ENCODE measurements at places on chromosomes 12 and 14.

GRCh38 chr12:127178052-127178451 lies 1088.9 kb upstream of the TMEM132C start:
- DNase-seq: no peak

DNA sequence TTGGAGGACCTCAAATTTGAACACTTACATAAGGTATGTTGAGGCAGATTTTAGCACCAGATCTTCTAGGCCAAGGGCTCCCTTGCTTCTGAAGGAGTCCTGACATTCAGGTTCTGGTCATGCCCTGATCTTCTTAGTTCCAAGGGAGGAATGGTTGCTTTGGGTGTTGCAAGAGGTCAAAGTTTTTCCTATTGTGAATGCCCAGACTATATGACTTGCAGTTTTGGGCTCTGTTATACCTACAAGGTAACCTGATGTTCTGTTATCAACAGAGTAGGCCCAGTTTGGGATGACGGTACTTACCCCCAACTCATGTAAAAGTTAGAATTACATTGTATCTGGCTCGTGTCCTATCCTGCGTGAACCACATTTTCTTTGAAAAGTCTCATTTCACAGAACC lies 69.1 kb upstream of the COCH start:
- DNase-seq: no peak

DNA sequence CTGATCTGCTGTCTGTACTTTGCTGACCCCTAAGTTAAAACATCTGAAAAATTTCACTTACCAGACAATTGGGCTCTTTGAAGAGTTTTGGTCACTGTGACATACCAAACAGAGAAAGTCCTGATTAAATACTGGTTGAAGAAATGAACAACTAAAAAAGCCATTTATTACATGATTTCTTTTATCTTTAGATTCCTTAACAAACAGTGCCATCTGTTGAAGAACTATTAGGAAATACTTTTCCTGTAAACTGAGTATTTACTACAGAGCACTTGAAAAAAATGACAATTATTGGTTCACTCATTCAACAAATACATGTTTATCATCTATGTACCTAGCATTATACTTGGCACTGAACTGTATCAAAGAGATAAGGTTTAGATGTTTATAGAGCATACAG lies 6.5 kb upstream of the WASHC4 start:
- DNase-seq: peak; percentile 16

- DNase-seq: peak; percentile 68
Measured at GRCh38 chr12:45122768-45123380, 72.0 kb upstream of the DBX2 start.

DNA sequence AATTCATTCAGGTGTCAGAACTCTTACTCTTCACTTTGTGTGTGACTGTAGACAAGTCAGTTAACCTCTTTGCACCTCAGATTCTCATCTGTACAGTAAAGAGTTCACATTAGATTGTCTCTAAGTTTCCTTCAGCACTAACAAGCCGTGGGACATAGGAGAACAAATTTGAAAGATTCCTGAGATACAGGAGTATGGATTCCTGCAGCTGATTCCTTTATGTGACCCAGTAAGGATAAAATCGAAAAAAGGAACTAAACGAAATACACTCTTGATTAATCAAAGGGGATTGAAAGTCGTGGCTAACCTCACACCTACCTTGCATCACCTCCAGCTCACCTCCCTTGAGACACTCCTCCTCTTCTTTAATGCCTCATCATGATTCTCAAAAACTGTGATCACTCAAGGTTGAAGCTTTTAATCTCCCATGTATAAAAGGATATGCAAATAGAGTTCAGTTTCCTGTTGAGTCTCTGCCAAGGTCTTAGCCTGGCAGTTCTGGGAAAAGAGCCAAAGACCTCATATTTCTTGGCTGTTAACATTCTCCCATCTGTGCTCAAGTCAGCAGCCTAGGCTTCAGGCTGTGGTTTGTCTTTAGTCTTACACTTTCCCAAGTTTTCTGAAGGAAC lies 156.6 kb downstream of the DAD1 start:
- DNase-seq: peak; percentile 95

GRCh38 chr14:53849549-53849948 lies 107.1 kb downstream of the BMP4 start:
- no peak for DNase-seq

DNA sequence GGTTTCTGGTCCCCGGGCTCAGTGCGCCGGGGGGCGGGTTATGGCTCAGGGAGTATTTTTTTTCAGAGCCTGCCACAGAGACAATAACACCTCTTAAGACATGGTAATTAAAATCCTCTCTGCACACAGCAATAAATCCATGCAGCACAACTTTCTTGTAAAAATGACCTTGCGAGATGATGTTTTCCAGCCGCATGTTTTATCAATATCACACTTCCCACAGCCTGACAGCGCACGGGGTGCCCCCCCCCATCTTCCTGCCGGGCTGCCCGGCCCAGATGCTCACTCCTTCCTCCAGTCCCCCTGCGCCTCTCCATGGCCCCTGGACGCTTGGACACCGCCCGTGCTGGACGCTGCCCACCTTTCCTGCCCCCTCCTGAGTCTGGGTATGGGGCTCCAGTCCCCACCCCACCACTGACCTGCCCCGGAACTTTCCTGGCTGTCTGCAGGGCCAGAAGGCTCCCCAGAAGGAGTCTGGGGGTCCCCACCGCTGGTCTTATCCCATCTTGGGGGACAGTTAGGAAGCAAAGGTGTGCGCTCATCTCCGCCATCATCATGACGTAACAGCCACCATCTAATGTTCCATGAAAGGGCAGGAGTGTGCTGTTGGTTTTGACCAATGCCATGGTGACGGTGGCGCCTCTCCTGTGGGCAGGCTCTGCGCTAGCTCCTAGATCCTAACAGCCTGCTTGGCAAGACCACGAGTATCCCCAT lies 182.9 kb downstream of the KIF26A start:
- no peak for DNase-seq

DNA sequence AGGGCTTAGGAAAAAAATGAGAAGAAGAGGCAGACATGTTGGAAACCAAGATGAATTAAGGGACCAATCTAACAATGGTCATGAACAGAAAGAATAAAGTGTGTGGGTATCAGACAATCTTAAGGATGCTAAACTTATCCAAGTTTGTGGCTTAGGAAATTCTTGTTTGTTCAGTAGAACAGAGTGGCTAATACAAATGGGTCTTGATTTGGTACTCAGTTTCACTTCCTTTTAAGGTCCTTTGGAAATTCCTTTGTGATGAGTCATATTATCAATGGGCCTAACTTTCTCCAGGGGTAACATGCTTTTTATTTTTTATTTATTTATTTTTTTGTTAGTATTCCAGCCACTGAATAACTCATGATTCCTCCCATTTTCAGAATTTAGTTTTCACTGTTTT lies 1154.7 kb upstream of the FLRT2 start:
- DNase-seq: no peak

DNA sequence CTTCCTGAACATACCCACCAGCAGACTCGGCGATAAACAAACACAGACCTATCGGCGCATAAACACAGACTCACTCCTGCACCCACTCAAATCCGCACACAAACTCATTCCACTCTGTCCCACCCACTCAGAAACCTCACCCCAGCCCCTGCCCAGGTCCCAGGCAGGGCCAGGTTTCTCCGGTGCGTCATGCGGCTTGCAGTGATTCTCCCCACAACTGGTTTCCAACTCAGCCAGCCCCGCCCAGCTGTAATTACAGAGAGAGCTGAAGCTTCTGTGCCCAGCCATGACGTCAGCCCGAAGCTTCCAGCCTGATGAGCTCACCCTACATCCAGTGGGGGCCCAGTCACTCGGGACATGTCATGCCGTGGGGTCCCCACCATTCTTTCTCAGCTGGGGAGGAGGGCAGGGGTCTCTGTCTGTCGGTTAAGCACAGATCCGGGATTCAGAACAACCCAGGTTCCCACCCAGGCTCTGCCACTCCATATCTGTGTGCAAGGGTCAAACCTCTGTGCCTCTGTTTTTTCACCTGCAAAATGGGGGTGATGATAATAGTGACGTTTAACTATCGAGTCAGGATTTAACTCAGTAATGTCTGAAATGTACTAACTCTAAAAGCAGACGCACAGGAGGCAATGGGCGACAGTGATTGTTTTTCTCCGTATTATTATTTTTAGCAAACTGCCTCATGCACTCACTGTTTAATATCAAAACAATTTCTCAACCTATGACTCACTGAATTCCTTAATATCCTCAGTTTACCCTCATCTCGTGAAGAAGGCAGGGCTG lies 2.3 kb upstream of the HSPB8 start:
- DNase-seq: peak; percentile 87

DNA sequence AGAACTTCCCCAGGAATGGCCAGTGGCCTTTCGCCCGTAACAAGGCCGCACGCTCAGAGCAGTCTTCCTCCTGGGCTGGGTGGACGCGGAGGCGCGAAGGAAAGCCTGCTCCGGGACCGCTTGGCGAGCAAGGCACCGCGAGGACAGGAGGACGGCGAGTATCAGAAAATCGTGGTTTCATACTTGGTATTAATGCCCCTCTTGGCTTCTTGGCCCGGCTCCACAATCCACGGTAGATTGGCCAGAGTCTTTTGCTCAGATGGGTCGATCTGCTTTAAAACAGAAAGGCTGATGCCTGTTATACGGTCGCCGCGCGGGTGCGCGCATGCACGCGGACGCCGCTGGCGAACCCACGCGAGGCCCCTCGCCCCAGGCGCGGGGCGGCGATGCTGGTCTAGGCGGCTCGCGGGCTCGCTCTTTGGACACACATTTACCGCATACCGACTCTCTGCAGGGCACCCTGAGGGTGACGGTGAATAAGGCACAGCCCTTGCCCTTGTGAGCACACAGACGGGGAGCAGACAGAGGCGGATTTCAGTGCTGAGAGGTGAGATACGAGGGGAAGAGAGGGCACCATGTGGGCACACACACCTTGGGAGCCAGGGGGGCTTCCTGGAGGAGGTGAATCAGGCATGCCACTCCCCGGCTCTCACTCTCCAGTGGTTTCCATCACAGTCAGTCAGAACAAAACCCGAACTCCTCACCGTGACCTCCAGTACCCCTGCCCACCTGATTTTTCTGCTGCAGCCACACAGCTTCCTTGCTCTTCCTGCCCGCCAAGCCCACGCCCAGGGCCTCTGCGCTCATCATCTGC lies 100.7 kb downstream of the APAF1 start:
- peak; percentile 52 for DNase-seq

GRCh38 chr12:111081600-111081999 lies 161.2 kb upstream of the MYL2 start:
- DNase-seq: no peak
